ENCODE measurements at places on chromosomes 7 and 10.

DNA sequence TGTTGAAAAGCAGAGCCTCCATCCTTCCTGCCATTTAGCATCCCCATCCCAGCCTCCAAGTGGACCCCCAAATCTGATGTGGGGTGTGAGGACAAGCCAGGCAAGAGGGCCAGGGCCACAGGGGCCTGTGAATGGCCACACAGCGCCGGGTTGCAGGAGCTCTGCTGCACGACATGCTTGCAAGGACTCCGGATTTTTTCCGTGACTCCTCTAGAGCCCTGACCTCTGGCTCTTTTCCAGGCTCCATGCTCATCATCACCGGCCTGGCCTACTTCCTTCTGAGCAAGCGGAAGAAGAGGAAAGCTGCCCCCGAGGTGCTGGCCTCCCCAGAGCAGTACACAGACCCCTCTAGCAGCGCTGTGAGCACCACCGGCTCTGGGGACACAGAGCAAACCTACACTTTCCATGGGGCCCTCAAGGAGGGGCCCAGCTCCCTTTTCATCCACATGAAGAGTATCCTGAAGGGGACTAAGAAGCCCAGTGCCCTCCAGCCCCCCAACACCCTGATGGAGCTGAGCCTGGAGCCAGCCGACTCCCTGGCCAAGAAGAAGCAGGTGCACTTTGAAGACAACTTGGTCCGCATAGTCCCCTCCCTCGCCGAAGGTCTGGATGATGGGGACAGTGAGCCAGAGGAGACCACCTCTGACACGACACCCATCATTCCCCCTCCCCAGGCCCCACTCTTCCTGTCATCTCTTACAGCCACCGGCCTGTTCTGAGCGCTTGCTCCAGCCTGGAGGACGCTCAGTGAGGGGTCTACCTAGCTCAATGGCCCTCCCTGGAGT is 23.5 kb downstream of the TMEM72 start:
- no peak for DNase-seq

- no peak for DNase-seq
These were observed 142.1 kb downstream of the GRID1 start for GRCh38 chr10:86224354-86225102.

DNA sequence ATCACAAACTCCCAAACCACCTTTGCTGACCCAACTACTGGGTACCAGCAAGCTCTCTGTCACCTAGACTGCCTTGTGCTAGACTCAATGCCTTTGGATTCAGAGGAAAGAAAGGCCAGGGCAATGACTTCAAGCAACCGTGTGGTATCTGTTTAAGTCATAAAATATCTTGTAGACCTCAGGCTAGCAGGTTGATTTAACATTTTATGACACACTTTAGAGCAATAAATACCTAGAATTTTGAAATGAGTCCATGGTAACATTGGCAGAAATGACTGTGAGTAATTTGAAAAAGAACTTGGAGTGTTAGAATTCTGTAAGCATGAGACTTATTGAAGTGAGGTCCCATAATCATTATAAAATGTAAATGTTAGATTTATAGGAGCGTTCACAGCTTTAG is 87.2 kb downstream of the TWIST1 start:
- no peak for DNase-seq

GRCh38 chr10:78524941-78525340 is 491.3 kb downstream of the RPS24 start:
- DNase-seq: no peak

DNA sequence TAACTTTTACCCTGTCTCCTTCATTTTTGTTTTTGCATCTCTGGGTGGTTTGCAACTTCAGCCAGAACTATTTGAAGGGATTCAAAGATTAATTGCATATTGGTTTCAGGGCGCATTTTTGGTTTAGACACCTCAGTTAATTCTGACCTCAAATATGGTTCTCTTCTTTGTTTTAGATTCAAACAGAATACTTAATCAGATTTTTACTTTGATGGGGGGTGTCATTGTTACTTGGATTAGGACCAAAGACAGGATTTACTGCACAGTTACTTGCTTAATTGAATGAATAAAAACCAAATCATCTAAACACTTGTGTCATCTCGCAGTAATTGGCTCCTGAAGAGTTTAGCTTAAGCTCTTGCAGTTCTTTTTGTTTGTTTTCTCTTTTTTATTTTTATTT is 100.9 kb downstream of the PHTF2 start:
- DNase-seq: no peak

- no peak for DNase-seq
These were observed 95.0 kb downstream of the UBE3C start for GRCh38 chr7:157233677-157234076.

DNA sequence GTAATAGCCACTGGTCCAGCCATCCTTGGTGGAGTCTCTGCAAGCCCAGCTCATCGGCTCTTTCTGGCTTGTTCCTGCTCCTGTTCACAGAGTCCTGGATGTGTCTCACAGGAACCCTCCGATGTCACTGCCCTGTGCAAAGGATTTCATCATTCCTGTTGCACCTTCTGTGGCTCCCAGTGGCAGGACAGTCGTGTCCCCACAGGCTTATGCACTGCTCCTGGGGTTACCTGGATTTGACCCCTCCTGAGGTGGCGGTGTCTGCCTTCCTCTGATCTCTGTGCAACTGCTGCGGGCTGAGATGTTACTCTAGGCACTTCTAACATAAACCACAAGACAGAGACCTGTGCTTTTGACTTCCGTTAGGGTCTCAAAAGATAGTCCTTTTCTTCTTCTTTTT is 30.6 kb downstream of the APBB1IP start:
- no peak for DNase-seq

DNA sequence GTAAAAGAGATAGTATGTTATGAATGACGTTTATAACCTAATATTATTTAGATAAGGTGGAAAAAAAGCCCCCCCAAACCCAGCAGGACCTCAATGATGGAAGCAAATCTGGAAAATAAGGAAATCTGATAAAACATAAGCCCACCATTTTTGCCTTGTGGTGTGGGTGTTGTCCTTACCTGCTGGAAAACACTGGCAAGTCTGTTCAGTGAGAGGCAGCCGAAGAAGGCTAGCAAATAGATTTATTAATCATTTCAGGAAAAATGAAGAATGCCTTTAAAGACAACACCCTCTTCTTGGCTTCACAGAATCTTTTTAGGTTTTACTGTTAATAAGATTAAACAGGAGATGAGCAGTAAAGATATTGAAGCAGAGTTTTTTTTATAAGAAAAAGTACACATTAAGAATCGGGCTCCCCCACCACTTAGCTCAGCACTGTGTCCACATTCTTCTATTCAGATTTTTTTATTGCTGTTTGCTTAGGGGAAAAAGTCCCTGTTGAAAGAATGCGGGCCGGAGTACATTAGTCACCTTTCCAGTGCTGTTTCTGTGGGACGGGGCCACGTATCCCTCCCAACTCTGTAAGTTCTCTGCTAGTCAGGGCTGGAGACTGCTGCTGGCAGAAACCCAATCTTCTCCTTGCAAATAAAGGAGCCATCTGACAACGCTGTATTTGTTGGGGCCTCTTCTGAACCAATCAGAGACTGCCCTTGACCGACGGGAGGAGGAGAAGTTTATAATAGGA is 104.1 kb downstream of the EVX1 start:
- no peak for DNase-seq

- DNase-seq: no peak
These were observed 39.4 kb upstream of the NPFFR1 start for GRCh38 chr10:70323138-70323696.

DNA sequence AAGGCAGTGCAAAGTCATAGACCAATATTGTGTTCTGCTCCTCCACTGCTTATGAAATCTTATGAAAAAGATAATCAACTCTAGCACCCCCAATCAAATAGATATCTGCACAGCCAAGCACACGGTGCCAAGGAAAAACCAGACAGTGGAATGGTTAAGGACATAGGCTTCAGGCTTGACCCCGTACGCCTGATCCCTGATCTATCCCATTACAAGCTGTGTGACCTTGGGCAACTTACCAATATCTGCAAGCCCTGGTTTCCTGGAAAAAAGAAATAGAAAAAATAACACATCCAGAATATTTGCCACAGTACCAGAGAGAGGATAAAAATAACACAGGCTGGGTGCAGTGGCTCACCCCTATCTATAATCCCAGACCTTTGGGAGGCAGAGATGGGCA is 56.9 kb downstream of the GRB10 start:
- DNase-seq: no peak

All from left ventricle myocardium inferior (tissue), 1 donor.